Activated CD8-positive, alpha-beta memory T cell treated with anti-CD3 and anti-CD28 coated beads for 4 hours (primary cell): ENCODE measurements at places on chromosomes 12 and 14.

DNA sequence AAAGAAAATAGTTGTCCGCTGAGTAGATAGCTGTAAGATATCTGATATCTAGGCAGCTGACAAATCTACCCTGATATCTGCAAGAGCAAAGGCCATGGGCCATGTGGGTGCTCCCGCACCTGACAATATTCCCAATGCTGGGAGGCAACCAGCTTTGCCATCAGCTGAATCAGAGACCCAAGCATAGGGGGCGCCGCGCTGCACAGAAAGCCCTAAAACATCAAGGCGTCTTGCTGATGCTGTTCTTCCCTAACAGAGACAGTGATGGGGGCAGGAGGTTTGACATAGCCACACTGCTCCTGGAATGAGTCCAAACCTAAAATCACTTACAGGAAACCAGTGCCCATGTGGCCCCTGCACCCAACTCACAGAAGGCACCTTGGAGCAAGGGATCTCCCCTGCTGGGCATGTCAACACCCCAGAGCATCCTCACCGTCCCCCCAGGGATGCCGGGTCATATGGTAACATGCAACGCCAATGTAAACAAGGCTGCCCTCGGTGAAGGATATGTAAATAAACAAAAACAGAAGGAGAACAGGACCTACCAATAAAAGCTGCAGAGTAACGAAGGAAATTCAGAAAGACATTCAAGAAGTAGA lies 199.5 kb downstream of the TMEM132D start:
- DNase-seq = no peak

- peak; percentile 8 for DNase-seq
These were observed 8.5 kb upstream of the PRKAB1 start for GRCh38 chr12:119659289-119659897.

GRCh38 chr12:124096869-124097434 lies 123.9 kb downstream of the ZNF664 start:
- no peak for DNase-seq

- DNase-seq = no peak
These were observed 44.9 kb downstream of the FOS start for GRCh38 chr14:75323571-75323970.

GRCh38 chr14:103519043-103519836 lies 3.4 kb downstream of the CKB start:
- no peak for DNase-seq

GRCh38 chr14:95258754-95259593 lies 60.7 kb downstream of the CLMN start:
- DNase-seq = no peak

- no peak for DNase-seq
These were observed 182.3 kb downstream of the NTF3 start for GRCh38 chr12:5614256-5614655.

DNA sequence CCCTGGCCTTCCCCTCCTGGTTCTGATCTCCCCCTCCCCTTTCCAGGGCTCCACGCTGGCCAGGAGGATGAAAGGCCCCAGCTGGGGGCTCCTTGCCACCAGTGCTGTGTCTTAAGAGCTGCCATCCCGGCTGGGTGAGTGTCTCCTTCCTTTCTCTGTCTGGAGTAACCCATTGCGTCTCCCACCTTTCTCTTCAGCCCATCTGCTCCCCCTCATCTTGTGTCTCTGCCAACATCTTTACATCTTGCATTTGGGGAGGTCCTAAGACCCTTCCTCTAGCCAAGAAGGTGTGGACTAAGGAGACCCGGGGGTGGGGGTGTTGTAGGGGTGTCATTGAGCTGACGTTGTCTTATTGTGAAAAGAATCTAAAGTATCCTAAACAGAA lies 505 bp downstream of the BCL2L2 start:
- DNase-seq = no peak

GRCh38 chr12:7265251-7265650 lies 38.6 kb upstream of the ACSM4 start:
- DNase-seq = no peak

DNA sequence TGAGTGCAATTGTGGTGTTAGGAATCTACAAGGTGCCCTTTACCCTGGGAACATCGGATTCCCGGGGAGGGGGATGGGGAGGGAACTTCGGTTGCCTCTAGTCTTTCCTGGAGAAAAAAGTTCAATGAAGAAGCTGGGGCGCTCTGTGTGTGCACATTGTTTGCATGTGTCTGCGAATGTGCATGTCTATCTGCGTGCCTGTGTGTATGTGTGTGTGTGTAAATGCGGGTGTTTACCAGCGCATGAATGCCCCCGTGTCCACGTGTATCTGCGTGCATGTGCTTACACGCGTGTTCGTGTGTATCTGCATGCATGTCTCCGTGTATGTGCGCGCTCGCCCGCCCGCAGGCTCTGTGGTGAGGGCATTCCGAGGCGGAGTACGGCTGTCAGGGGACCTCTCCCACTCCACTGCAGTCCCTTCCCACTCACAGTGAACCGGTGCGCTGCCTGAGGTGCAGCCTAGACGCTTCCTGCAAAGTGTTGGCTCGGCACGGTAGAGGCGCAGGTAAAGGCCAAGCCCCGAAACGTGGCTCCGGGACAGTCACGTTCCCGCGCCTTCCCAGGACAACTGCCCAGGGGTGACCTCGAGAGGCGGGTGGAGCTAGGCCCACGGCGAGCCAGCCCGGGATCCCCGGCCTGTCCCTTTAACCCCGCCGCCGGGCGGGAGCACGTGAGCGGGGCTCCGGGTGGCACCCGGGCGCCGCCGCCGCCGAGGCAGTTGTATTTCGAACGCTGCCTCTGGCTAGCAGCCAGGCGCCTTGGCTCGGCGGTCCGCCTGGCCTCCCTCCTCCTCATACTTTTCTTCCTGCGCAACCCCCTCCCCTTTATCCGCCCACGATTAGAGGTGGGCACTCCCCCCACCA lies 539 bp upstream of the HMGA2 start:
- no peak for DNase-seq

DNA sequence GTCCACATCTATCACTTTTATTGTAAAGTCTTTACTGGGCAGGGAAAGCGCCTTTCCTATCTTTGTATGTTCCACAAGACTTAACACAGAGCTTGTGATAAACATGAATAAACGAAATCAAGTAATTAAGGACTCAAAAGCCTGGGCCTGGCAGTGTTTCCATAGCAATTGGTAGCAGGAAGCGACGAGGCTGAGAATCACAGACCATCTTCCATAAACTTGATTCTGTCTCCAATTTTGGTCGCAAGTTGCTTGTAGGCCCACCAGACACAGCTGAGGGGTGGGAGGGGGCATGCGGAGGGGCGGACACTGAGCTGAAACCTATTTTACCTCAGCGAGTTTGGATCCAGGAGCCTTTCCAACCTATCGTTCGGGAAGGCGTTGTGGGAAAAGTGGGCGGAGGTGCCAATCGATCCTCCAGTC lies 302 bp downstream of the CCDC38 start:
- no peak for DNase-seq

DNA sequence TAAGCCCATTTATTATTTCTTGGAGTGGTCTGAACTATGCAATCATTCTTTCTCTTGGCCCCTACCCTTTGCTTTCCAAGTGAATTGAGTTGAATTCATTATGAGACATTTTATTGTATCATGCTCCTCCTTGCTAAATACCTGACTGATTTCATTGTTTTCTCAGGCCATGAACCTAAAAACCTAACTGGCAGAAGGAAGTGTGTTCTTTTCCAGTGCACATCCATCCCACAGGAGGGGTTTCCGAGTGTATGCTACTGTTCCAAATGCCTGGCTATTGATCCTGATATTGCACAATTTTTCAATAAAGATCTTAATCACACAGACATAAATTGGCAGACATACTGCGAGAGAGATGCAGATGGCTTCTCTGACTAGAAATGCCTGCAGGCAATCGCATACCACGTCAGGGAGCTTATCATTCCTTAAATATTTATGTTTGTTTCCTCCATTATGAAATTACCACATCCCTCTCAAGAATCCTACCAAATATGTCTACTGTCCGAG lies 162.2 kb upstream of the EGLN3 start:
- no peak for DNase-seq
